EH (cell line): ENCODE measurements at places on chromosomes 11 and 22.

- no peak for DNase-seq
Observed at GRCh38 chr11:9344061-9344680, 29.8 kb upstream of the TMEM41B start.

DNA sequence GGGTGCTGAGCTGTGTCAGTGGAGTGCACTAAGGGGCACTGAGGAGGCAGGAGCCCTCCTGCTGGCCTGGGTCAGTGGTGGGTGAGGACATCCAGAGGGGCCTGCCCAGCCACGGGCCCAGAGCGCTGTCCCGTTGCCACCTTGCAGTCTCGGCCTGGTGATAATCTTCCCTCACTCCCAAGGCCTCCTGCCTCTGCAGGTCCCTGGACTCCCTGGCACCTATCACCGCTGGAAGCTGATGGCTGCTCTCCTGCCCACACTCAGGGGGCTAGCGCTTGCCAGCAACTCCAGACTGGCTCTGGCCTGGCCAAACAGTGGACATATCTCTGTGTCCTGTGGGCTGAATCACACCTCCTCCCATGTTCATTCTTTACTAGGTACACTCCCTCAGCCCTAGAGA is 86.5 kb upstream of the PITPNB start:
- DNase-seq: no peak

DNA sequence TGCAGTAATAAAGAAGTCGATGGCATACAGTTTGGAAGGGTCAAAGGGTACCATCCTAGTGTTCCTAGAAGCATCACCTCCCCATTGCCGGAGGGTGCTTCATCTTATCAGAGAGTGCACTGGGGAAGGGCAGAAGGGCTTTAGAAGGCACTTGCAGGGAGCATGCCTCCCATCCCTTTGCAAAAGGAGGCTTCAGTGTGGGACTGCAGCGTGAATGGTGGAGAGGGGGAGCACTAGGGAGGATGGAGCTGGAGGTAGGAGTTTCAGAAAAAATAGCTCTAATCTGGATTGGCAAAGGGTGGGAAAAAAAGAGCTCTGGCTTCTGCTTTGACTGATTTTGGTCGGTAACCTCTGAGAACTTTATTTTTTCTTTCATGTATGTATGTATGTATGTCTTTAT is 5.0 kb downstream of the NTM start:
- no peak for DNase-seq

- DNase-seq: no peak
Observed at GRCh38 chr11:75561426-75562047, 516 bp upstream of the SERPINH1 start.

GRCh38 chr11:71334191-71334590 is 81.8 kb upstream of the SHANK2 start:
- no peak for DNase-seq

GRCh38 chr11:12289667-12290476 is 87.5 kb upstream of the PARVA start:
- no peak for DNase-seq
